Glutamatergic neuron (in vitro differentiated cells): ENCODE measurements at places on chromosomes 5 and 9. TPM values are rescaled to one million over a fixed set of nuclear protein-coding genes. Genes with fewer than 3 reads are reported as not detected.

GRCh38 chr9:135739271-135740220, 37.6 kb downstream of the KCNT1 start:
- DNase-seq = no peak

- no peak for DNase-seq
Observed at GRCh38 chr5:4212981-4213819, 617.6 kb downstream of the IRX1 start.

DNA sequence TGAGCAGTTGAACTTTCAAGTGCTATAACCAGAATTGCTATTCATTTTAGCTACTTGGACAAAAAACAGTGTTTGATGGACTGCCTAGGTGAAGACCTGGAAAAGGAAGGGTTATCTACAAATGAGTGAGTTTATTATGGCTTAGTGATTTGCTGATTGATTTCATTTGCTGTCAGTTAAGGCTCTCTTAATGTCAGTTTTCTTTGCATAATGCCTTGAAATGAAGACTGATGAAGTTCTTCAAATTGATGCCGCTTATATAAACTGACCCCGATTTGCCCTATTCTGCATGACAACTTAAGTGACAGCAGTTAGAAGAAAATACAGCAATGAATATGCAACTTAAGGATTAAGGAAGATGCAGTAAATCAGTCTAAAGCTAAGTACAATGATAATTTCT, 332.6 kb downstream of the CCDC171 start:
- DNase-seq = no peak

DNA sequence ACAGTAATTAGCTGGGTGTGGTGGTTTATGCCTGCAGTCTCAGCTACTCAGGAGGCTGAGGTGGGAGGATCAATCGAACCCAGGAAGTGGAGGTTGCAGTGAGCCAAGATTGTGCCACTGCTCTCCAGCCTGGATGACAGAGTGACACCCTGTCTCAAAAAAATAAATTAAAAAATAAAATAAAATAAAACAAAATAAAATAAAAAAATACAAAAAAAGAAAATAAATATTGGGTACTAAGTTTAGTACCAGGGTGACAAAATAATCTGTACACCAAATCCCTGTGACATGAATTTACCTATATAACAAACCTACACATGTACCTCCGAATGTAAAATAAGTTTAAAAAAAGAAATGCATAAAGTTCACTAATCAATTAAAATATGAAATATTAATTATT, 666.0 kb upstream of the CDH18 start:
- DNase-seq = no peak

- no peak for DNase-seq
Observed at GRCh38 chr9:94490465-94490864, 64.4 kb upstream of the PCAT7 start.

- DNase-seq = no peak
Observed at GRCh38 chr5:169339869-169340268, 38.9 kb upstream of the SLIT3 start.

GRCh38 chr5:61631438-61631941, 299.4 kb downstream of the ZSWIM6 start:
- DNase-seq = no peak

GRCh38 chr9:134028575-134029247, 3.4 kb downstream of the BRD3OS start:
- no peak for DNase-seq

DNA sequence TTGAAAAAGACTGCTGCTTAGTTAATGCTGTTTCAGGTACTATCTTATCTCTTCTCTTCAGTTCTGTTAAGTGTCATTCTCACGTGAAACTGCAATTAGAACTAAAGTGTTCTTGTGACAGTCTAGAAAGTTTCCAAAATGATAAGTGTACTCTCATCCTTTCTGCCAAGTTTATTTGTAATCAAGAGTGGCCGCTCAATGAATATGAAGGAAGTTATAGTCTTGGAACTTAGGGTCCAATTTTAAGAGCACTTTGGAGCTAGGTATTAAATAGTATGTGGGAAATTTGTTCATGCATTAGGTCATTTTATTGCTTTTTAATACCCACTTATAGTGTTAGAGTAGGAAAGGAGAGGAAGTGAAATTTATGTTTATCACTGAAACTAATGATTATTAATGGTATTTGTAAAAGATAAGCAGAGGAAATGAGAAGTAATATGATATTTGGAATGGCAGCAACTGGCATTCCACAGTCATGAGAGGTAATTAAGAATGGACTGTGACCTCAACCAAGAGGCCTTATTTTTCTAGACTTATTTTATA, 20.4 kb downstream of the XRCC4 start:
- no peak for DNase-seq

DNA sequence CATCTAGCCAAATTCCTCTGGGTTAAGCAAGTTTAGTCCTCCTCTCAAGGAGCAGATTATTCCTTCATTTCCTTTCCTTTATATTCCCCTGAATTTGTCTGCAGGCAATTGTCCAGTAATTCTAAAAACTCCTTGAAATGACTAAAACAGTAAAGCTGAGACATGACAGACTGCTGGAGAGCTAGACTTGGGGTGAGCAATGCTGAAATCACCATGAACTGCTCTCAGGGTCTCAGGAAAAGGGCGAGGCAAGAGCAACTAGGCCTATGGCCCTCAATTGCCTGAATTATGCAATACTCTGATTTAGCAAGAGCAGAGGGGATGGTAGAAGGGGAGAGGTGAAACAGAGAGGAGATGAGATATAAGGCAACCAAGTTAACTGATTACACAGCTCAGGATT, 172.9 kb upstream of the NREP start:
- no peak for DNase-seq

DNA sequence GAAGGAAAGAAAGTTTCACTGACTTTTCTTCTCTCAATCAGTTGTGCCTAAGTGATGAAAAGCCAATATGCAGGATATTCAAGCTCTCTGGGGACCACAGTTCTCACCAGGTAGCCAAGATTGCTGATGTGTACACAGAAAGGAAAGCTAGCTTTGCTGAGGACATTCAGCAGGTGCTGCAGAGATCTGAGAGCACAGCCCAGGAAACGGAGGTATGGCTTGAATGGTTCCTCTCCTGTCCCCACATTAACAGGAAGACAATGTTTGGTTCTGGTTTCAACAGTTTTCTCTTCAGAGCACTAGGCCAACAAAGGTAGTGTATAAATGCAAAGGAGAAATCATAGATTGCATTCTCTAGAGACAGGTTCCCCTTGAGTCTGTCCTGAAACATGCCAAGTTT, 69.6 kb downstream of the PTPDC1 start:
- DNase-seq = no peak

DNA sequence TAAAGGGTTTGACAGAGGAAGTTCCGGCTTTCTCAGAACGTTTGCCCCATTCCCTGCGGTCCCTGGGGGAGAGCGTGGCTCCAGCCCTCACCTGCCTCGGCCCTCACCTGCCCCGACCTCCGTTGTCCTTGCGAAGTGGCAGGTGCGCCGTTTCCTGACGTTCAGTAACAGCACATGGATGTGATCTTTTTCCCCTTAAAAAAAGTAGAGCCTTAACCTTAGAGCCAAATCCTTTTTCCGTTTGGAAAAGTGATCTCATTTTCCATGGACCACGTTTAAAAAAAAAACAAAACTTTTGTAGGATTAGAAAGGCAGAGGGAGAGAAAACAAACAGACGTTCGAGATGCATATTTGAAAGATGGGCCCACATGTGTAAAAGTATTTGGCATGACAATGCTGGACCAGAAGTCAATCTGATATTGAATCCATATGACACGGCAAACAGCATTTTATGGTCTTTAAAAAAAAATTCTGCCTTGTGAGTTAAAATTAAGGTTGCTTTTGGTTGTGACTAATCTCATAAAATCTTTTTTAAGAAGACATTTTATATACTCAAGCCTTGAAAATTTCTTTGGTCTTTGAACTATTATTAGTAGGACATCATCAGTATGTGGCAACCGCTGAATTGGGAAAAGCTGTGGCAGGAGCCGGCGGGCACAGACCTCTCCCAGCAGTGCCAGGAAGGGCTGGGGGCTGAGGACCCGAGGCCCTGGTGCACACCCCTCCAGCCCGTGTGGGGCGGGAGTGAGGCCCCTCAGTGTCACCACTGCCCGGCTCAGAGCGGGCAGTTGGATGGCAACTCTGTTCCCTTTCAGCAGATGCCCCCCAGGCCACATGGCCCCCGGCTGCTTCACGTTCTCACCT, 42.5 kb upstream of the EXOC3 start:
- DNase-seq = no peak

Gene SPINK5
- 7.5 TPM for total RNA-seq

Gene NTRK2
- 2.1 TPM for total RNA-seq

Gene MED7
- 13.2 TPM for total RNA-seq

Gene SPINK7
- total RNA-seq = not detected

Gene FUBP3
- 76.8 TPM for total RNA-seq

Gene KCNN2
- 2.3 TPM for total RNA-seq

Gene IGIP
- 0.98 TPM for total RNA-seq

Gene ZNF883
- total RNA-seq = 18.4 TPM

Gene ADGRV1
- total RNA-seq = 18.2 TPM
